ENCODE measurements at places on chromosomes 1 and 21.

DNA sequence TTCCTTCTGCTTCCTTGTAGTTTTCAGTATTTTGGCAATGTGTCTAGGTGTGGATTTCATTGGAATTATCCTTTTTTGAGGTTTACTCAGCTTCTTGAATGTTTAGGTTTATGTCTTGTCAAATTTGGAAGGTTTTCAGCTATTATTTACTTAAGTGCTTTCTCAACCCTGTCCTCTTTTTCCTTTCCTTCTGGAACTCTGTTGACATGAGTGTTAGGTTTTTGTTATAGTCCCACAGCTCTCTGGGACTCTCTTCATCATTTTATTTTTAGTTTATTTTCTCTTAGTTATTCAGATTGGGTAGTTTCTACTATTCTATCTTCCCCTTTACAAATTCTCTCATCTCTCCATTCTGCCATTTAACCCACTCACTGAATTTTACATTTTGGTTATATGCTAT is 63.1 kb upstream of the GPR88 start:
- DNase-seq, result no peak

- peak; percentile 37 for DNase-seq
Measured at GRCh38 chr1:1402072-1402900, 3.2 kb upstream of the CCNL2 start.

DNA sequence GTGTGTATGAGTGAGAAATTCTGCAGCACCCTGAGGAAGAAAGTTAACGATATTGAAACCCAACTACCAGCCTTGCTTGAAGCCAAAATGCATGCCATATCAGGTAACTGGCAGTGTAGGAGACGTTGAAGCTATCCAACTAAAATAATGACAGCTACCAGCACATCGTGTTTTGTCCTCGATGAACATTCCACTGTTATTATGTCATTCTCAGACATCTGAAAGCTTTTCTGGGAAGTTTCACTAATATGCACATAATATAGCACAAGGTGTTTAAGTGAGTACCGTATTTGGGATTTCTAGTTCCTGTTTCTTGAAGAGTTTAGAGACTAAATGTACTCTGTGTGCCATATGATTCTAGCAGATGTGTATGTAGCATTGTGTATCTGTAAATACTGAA is 173.5 kb downstream of the DISC1 start:
- peak; percentile 25 for DNase-seq

DNA sequence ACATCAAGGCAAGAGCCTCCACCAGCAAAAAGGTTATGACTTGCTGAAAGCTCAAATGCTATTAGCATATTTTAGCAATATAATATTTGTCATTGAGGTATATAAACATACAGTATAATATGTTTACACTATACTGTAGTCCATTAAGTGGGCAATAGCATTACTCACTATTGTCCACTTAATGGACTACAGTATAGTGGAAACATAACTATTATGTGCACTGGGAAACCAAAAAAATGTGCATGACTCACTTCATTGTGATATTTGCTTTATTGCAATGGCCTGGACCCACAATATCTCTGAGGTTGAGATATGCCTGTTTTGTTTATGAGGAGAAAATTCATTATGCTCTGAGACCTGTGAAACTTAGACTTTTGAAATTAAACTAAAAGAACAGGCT is 300.0 kb downstream of the BARHL2 start:
- DNase-seq, result no peak

GRCh38 chr1:157202331-157202730 is 64.1 kb upstream of the ETV3 start:
- no peak for DNase-seq

GRCh38 chr1:166884040-166884642 is 8.1 kb upstream of the TADA1 start:
- DNase-seq, result no peak

DNA sequence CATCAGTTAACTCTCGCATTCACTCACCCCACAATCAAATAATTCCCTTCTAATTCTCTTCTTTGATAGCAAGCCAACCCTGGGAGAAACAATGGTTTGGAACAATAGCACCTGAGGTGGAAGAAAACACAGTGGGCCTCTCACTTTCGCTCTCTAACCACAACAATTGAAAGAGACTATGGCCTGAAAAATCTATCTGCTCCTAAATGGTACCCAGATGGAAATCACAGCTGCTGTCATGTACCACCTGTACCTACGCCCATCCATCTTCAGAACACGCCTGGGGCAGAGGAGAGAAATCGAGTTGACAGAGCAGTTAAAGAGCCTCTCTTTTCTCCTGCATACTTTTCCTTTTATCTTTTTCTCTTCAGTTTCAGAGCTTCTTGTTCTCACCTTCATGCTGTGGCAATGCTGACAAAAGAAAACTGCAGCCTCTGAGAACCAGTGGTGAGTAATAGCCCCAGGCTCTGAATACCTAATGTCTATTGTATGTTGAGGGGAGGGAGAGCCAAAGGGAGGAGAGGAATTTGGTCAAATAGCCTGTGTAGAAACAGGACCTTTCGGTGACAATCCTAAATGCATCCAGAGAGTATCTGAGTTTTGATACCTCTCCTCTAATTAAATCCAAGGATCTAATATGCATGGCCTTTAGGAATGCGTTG is 57.7 kb downstream of the ZC3H11B start:
- peak; percentile 8 for DNase-seq

DNA sequence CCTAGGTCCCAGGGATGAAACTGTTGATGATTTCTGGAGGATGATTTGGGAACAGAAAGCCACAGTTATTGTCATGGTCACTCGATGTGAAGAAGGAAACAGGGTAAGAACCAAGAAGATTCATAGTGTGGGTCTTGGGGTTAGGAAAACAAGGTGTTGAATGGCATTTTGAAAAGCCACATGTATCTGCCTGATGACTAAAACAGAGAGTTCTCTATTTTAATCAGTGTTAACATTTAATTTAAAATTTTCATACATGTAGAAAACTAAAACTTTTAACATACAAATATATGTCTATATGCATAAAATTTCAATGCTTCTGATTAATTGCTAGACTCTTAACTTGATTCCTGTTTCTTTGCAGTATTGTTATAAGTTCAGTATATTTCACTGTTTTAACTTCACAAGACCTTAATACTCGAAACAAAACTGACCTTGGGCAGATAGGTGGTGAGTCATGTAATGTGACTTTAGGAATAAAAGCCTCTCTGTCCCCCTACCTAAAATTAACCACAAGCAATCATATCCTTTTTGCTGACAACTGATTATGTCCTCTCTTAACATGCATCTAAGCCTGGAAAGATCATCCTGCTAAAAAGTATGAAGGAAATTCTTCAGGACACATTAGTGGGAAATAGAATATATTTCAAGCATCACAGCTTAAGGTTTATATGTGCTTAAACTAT is 95.6 kb downstream of the PTPRC start:
- DNase-seq, result no peak

GRCh38 chr1:245878585-245878984 is 628.5 kb downstream of the SMYD3 start:
- DNase-seq, result no peak

DNA sequence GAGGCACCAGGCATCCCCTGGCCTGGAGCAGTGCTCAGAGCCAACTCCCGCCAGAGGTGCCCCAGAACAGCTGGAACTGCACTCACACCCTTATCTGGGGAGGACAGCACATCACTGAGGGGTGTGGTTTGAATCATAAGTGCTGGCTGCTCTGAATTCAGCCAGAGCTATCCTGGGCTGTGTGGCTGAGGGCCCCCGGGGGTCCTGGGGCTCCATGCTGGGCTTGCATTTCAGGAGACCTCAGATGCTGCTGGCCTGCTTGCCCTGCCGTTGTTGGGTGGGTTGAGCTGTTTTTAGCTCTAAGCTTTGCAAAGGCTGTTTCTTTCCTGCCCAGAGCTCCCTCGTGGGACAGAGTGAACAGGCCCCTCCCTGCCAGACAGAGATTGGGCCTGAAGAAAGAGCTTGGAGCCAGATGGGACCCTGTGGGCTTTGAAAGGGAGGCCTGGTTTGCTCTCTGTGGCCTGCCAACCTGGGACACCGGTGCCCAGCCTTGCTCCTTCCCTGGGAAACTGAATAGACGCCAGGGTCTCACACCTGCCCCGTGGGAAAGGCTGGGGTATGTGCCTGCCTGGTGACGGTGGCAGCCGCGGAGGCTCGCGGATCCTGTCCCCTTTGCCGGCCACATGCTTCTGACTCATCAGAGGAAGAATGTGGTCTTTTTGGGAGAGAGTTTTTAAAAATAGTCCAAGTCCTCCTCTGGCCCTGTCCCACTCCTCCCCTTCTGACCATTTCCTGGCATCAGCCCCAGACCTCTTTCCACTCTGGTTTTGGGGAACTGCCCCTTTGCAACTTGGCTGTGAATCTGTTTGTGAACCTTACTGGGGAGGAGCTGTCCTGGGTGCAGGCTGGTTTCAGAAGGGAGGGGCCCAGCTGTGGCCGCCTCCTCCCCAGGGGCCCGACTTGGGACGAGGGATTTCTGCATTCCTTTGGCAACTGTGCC is 30.0 kb downstream of the ARHGEF10L start:
- DNase-seq, result no peak

DNA sequence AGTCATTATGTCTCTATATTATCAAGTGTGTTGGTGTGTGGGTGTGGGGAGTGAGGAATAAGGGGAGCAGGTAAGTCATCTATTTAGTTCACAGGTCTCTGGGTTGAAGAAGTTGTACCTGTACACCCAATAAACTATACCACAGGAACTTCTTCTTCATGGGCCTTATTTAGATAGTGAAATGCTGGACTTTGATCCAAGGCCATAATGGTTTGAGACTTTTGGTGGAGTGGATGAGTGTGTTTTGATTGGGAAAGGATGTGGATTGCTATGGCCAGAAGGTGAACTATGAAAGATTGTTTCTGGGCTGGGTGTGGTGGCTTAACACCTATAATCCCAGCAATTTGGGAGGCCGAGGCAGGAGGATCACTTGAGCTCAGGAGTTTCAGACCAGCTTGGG is 7.0 kb upstream of the ZMYM6 start:
- DNase-seq, result no peak

GRCh38 chr1:20660363-20660762 is 806 bp downstream of the DDOST start:
- DNase-seq, result no peak

- DNase-seq, result no peak
Measured at GRCh38 chr1:93907718-93908117, 1.5 kb downstream of the GCLM start.

- DNase-seq, result no peak
Measured at GRCh38 chr1:40306296-40306695, 10.8 kb downstream of the COL9A2 start.
